ACHN (cell line): ENCODE measurements at places on chromosomes 5 and 9.

GRCh38 chr5:83281658-83282057, 189.9 kb upstream of the VCAN start:
- DNase-seq = peak; percentile 19

DNA sequence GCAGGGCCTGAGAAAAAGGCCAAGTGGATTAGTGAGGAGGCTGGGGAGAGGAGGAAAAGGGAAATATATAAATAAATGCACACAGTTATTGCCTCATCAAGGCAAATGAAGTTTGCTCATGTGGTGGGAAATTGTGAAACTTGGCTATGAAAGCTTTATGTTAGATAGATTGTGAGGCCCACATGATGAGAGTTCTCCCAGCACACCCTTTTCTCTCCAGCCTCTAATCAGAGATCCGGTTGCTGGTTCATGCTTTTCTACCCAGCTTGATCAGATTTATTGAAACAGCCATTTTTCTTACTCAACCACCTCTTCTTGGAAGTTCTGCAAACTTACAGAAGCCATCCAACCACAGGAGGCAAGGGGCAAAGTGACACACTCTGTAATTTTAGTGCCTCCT, 125.8 kb upstream of the KLF4 start:
- DNase-seq = no peak

DNA sequence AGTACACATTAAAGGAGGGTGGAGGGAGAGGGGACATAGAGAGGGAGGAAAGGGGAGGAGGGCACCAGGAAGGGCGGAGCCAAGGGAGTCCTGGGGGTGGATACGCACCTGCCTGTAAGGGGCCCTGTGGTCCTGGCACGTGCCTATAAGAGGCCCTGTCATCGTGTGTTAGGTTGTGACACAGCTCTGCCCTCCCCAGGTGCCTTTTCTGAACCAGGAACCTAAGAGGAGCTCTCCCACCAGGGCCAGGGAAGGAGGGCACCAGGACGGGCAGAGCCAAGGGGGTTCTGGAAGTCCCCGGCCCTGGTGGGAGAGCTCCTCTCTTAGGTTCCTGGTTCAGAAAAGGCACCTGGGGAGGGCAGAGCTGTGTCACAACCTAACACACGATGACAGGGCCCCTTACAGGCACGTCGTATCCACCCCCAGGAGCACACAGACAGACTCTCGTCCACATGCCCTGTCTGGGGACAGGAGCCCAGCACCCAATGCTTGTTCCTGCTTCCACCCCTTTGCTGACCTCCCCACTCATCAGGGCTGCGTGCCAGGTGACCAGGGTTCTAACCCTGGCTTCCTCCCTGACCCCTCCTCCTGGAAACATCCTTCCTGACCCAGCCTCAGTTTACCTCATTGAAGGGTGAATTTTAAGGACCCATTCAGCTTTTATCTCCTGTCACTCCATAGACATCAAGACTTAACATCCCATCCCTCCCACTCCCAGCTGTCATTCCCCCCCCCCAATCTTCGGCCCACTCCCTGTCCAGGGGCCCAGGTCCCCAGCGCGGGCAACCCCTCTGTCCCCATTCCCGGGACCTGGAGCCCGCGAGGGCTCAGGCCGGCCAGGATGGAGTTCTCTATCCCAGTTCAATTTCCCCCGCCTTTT, 12.9 kb upstream of the OLFM1 start:
- no peak for DNase-seq

DNA sequence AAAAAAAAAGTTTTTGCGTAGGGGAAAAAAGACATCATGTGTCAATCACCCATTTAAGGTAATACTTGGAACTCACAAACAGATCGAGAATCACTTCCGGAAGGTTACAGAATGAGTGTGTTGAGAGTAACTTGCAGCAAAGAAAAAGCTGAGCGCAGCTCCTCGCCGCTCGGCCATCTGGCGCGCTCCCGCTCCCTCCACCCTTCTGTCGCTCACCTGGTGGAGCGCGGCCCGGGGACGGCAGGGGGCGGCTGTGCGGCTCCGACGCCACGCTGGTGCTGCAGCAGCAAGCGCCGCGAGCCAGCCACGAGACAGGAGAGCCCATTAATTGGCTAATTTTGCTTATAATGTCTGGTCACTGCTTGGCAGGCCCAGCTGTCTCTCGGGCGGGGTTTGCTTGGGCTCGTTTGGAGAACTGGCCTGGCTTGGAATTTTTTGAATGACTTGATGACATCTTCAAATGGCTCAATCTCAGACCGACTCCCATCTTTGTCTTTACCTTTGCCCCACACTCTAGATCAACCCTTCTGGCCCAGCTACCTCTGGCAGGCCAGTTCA, 601.8 kb downstream of the CCDC171 start:
- DNase-seq = no peak

DNA sequence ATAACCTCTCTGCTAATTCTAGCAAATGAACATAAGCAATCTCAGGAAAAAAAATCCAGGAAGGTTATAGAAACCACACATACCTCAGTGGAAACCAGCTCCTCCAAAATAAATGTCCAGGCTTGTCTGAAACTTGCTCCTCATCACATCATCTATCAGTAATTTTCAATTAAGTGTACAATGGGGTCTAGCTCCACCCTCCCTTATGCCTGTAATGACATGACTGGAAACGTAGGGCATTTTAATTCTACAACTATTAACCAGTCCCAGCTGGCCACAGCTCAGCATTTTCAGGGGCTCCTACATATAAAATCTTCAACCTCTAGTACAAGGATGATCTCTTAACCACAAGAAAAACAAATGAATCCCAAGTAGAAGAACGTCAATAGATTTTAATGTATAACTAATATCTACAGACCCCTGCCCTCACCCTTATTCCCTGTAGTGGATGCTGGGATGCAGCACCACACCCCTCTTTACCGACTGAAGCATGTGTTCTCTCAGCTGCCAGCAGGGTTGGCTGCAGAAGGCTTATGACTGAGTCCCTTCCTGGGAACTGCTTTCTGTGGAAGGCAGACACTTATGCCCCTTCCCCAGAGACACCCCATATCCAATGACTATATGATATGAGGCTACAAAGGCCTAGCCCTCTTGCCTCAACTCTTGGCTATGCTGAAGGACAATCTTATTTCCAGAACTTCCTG, 6.8 kb downstream of the TSSK1B start:
- DNase-seq = no peak

DNA sequence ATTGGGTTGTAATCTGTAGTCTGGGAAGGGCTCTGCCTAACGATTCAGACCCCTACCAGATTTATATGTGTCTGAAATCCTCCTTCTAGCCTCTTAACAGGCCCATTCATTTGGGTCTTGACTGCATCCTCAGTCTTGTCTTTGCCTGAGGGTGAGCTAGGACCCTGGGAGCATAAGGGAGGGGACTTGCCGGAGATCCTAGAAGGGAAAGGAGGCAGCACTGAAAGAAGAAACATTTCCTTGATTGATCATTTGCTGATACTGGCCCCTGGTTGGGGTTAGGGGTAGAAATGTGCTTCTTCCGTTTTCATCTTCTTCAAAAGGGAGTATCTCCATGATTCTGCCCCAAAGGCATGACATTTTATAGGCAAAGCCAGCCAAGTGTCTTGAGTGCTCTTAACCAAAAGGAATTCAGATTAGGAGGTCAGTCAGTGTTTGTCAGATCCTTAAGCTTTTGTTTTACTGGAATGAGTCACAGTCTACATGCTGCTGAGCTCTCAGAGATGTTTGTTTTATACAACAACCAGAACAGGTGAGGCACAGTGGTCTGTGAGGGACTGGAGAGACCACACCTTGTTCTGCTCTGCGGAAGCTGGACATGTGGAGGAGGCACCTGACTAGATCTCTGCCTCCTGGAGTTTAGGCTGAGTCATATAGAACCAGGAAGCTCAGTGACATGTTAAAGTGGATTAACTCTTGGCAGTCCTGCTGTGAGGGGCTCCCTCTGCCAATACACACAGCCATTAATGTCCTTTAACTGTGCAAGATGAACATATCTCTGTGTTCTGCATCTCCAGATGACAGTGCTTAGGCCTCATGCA, 37.7 kb downstream of the PCDHAC2 start:
- DNase-seq = no peak

GRCh38 chr5:155728857-155729683, 597.9 kb upstream of the SGCD start:
- DNase-seq = no peak

DNA sequence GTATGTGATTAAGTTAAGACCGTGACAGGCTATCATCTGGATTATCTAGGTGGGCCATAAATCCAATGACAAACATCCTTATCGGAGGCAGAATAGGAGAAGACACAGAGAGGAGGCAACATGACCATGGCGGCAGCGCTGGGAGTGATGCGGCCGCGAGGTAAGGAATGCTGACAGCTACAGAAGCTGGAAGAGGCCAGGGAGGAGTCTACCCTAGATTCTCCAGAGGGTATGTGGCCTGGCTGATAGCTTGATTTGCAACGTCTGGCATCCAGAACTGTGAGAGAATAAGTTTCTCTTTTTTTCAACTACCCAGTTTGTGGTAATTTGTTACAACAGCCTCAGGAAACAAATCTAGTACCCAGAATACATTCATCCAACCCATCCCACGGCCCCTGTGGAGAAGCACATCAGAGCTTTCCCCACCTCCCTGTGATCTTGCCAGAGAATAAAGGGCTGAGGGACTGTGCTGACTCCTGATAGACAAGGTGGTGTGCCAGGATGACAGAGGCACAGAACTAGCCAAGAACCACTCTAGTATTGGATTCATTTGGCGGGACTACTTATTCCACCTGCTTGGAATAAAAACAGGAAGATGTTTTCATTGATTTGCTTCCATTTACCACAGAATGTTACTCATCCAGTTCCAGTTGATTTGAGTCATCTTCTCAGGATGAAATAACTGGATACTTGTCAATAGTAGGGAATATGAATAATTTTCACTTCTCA, 187.4 kb downstream of the MAN2A1 start:
- peak; percentile 1 for DNase-seq

DNA sequence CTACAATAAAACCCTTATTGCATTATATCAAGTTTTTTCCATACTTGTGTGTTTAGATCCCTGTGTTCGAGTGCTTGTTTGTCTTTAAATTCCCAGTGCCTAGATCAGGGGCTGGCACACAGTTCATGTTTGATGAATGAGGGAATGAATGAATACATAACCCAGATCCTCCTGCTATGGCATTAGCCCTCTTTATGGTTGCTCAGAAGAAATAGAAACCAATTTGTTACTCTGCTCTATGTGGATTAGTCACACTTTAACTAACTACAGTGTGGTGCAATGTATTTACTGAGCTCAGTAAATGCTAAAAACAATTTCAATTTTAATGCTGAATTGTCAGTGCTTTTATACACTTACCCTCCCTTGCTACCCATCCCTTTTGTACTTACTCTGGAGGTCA, 16.4 kb upstream of the GALNT10 start:
- DNase-seq = no peak

GRCh38 chr9:109270441-109270840, 50.4 kb downstream of the EPB41L4B start:
- DNase-seq = no peak

GRCh38 chr9:102445181-102445747, 549.9 kb upstream of the CYLC2 start:
- no peak for DNase-seq

GRCh38 chr9:96719921-96720320, 58.0 kb downstream of the ZNF510 start:
- DNase-seq = no peak

- DNase-seq = no peak
These were observed 95.3 kb downstream of the RGS3 start for GRCh38 chr9:113558632-113559502.

DNA sequence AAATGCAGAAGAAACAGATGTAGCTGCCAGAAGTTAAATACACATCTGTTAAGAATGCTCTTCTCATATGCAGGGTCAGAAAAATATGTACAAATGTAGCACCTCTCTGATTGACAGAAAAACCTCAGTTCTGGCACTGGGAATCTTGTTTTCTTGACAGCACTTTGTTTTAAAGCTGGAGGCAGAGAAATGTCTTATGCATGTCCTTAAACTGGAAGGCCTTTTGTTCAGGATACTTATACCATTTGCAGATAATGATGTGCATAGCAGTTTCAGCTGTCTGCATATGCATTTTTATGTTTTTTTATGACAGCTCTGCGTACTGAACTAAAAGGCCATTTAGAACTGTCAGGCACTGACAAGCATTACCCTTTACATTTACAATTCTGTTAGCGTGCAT, 567.9 kb downstream of the EBF1 start:
- no peak for DNase-seq

DNA sequence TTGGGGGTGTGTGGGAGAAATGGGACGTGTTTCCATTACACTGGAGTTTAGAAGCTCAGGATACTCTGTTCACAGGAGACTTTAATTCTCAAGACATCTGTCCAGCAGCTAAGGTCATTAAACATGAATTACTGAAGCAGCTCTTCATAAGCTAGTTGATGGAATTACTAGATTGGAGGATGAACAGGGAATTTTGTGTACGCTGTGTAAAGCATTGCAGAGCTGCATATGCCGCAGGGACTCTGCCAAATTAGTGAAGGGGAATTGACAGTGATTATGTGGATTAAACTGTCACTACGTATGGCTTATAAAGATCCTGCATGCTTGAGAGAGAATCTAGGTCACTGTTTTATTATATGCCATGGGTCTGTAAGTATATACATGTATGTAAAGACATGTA, 177.5 kb upstream of the TBC1D2 start:
- DNase-seq = no peak

- no peak for DNase-seq
These were observed 945.2 kb upstream of the PTPRD start for GRCh38 chr9:11558043-11558442.

DNA sequence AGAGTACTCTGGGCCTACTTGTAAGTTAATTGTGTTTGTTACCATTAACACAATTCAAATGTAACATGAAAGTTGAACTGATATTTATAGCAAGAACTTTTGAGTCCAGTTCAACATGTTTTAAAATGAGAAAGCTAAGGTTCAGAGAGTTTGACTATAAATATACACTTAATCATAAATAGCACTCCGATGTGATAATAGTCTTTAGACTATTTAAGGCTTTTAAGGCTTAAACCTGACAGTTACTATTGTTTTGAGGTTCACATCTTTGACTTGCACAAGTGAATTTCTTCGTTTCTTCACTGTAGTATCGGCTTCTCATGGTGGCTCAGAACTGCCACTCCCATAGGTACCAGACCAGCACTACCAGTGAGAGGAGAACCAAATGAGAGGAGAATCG, 42.4 kb downstream of the ZNF608 start:
- DNase-seq = no peak

DNA sequence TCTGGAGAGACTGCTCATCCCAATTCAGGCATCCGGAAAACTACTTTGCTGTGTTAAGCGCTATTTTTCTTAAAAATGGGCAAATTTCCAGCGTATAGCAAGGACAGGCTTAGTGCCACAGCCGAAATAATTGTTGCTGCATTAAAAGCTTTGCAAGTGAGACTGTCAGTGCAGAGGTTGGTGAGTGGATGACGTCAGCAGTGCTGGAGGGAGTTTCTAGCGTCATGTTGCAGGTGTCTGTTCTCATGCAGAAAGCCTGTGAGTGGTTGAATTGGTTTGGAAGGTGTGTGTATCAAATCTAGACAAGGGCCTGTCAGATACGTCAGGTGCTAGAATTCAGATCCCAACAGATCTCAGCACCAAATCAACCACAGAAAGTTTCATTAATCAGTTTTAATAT, 204.4 kb downstream of the TRIO start:
- no peak for DNase-seq

GRCh38 chr5:151717416-151717815, 30.7 kb upstream of the SPARC start:
- DNase-seq = no peak
